Stimulated activated CD4-positive, alpha-beta T cell treated with anti-CD3 and anti-CD28 coated beads, Interleukin-1b, Interleukin-23, amount 100 ng/mL, for 4 hours (primary cell): ENCODE measurements at places on chromosomes 16 and 17.

DNA sequence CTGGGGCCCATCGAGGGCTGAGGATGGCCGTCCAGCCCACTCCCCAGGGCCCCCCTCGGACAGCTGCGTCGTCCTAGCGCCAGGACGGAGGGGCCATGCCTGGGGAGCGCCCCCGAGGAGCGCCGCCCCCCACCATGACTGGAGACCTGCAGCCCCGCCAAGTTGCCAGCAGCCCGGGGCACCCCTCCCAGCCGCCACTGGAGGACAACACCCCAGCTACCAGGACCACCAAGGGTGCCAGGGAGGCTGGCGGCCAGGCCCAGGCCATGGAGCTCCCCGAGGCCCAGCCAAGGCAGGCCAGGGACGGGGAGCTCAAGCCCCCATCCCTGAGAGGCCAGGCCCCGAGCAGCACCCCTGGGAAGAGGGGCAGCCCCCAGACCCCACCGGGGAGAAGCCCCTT lies 25.7 kb upstream of the ZFPM1 start:
- no peak for DNase-seq

DNA sequence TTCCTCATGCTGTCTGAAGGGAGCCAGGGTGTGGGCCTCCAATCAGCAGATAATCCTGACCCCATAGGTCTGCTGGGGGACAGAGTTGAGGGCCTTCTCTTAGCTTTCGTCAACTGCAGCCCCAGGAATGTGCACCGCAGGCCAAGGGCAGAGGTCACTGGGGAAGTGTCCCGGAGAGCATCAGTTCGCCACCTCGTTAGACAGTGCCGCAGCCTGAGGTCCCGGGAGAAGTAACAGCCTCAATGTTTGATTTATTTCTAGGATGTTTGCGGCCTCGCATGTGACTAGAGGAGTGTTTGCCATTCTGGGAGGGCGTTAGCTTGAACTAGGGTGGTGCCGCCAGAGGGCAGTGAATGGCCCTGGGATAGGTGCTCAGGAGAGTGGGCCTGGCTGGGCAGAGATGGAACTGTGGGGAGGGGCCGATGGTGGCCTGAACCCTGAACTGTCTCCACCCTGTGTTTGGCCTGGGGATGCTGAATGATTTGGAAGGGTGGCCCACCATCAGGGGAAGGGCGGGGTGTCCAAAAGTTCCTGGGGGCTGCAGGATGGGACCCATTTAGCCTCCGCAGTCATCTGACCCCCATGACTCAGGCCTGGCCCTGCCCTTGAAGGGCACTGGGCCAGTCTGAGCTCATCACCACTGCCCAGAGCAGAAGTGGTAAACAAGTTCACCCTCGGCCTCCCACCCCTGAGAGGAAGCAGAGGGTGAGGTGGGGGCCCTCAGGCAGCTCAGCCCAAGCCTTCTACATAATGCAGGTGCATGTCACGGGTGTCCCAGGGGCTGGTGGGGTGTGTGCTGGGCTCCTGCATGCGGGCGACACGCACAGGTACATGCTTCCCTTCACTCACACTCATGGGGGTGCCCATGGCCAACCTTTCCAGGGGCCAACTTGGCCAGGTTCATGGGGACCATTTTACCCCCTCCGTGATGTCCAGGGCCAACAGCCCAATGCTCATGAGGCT lies 12.4 kb upstream of the TAC4 start:
- DNase-seq = no peak

GRCh38 chr16:64109241-64109640 lies 1012.6 kb downstream of the CDH11 start:
- DNase-seq = no peak

DNA sequence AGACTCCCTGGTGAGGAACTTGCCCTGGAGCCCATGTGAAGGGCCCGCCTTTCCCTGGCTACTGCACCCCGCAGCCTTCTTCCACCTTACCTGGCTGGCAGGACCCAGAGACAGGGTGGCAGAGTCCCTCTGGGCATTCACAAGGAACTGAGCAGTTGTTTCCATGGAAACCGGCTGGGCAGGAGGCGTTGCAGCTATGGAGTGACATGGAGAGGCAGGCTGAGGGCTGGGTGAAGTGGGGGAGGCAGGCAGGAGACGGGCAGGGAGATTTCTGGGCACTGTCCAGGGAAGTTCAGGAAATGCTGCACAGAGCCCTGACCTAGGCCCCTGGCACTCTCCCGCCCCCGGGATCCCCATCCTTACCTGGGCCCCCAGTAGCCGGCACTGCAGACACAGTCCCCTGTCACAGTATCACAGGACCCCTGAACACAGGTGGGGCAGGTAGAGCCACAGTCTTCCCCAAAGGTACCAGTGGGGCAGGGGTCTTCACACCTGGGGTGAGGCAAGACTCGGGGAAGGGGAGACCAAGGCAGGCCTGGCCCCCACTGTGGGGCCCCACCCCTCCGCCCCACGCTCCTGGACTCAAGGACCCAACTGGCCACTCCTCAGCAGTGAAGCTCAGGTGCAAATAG lies 5.9 kb downstream of the SCARF1 start:
- no peak for DNase-seq

DNA sequence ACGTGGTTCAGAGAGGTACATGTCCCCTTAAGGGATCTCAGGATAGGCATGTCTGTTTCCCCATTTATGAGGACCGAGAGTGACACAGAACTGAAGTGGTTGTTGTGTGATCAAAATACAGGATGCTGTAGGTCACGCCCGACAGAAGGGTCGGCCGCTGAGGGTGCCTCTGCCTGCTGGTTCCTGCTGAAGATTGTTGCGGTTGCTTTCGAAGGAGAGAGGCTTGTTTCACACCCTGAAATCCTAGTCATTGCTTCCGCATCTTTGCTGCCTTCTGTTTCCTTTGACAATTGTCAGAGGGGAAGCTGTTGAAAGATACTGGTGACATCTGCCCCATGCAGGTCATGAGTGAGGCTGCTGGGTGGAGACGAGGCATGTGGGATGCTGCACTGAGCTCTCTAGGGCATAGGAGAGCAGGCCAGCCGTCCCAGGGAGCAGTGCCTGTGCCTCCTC lies 3.8 kb upstream of the NAT9 start:
- no peak for DNase-seq

DNA sequence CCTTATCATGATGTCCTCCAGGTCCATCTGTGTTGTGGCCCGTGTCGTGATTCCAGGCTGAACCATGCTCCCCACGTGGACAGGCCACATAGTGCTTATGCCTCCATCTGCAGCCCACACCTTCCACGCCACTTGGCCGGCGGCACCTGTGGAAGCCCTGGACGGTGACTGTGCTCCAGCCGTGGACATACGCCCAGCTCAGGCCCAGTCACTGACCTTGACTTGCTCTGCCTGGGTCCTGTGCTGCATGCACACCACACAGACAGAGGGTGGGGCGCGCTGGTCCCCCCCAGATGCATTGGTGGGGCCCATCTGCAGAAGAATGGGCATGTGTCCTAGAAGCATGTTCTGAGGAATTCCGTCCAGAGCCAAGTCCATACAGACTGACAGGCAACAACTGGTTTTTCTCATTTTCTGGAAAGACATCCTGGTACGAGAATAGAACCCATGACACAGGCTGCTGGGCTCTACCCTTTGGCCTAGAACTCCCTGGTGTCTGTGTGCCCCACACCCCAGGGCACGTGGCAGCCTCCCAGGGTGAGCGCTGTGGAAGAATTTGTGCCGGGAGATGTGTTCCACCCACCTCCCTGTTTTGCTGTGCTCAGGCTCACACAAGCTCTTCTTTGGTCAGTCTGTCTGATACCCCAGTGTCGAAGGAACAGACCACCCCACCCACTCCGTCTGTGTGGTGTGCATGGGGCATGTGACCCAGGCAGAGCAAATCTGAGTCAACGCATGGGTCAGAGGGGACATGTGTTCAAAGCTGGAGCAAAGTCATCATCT lies 39.5 kb downstream of the GPT2 start:
- DNase-seq = no peak

GRCh38 chr16:55508941-55509931 lies at the start of gene LPCAT2:
Gene LPCAT2 (plus strand): TSS chr16:55509072. CDS start chr16:55509182, 110 bp downstream.
- DNase-seq = peak; percentile 20

DNA sequence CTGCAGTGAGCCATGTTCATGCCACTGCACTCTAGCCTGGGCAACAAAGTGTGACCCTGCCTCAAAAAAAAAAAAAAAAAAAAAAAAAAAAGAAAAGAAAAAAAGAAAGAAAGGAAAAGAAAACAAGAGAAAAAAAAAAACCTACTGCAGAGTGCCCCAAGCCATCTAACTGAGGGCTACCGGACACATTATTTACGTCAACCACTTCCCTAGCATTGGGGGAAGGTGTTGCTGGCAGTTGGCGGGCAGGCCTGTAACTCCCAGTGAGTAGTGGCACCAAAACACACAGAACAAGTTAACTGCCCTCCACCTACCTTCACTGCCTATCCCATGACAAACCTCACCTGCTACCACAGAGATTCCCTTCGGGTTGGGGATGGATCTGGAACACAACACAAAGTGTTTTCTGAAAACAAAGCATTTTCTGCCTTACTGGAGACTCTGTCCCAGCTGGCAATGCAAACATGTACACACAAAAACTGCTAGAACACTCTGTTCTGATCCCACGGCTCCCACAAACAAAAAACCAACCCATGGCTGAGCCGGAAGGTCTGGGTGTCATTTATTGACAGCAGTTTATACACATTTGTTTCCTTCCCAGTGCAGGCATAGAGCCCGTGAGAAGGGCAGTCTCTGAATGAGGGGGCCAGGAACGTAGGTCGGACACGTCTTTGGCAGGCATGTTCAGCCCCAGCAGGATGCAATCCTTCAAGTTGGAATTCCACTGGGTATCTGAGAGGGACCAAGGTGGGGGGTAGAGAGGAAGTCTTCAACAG lies 11.0 kb downstream of the PHB1 start:
- DNase-seq = no peak

GRCh38 chr16:1182950-1183907 lies 30.3 kb downstream of the CACNA1H start:
- no peak for DNase-seq
